Activated CD4-positive, alpha-beta T cell treated with anti-CD3 and anti-CD28 coated beads, Interleukin-10, Interleukin-2, amounts not matched to agents 100 ng/mL and 50 ng/mL, durations not matched to agents 16 hours and 8 hours (primary cell): ENCODE measurements at places on chromosomes 4 and X.

DNA sequence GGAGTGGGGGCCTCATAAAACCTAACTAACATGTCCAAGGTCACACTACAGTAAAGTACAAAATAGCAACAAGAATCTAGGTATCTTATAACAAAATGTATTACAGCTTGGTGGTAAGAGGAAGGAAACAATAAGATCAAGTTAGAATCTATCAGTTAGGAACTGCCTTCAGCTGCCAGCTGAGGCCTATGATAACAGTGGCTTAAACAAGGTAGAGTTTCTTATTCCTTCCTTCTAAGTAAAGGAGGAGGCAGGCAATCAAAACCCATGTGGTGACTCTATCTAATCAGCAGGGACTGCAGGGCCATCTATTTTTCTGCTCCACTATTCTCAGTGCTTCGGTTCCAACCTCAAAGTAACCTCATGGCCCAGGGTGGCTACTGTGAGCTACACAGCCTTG, 10.9 kb downstream of the SH3D19 start:
- DNase-seq: no peak

- DNase-seq: no peak
Observed at GRCh38 chrX:39144323-39144722, 343.1 kb downstream of the MID1IP1 start.

DNA sequence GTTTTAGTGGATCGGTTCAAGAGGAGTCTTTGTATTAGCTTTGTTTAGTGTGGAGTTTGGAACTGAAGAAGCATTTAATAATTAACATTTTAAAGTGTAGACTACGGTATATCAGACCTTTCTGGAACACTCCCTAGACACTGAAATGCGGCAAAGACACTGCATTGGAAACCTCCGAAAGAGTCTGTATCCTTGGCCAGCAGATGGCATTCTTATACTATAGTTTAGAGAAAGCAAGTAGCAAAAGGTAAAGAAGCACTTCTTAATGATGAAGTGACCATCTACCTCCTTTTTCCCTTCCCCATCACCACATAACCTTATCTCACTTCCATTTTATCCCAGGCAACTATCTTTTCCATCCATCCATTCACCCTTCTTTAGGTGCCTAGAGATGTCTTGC, 7.6 kb downstream of the FABP2 start:
- DNase-seq: peak; percentile 50

DNA sequence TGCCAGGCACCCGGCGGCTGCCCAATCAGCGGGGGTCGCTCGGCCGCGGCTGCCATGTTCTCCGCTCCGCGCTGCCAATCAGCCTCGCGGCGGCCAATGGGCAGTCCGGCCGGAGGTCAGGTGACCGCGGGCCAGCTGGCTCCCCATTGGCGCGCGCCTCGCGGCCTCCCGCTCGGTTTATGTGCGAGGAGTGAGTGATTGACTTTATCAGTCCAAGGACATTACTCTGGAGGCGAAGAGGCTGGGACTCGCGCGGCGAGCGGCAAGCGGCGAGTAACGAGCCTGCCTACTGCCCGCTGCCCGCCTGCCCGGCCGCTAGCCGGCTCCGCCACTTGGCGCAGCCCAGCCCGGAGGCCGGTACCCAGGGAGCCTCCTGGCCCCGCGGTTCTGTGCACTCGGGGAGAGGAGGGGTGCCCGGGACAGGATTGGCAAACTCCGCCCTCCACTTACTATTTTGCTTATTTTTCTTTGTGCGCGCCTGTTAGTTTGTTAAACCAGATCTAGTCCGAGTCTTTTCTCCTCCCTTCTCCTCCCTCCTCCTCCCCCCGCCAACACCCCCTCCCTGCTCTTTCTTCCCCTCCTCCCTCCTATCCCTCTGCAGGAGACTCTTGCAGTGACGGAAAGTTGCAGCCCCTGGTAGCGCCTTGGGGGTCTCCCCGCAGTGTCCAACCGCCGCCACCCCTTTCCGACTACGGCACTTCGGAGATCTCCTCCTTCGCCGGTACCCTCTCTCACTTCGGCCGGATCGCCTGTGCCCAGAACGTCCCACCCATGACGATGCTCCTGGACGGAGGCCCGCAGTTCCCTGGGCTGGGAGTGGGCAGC, at the start of gene ZIC3:
TSS of gene ZIC3 (plus strand) at position 207 of the 825 bp plus-strand sequence. CDS start at position 772, 565 bp downstream.
- DNase-seq: peak; percentile 10

DNA sequence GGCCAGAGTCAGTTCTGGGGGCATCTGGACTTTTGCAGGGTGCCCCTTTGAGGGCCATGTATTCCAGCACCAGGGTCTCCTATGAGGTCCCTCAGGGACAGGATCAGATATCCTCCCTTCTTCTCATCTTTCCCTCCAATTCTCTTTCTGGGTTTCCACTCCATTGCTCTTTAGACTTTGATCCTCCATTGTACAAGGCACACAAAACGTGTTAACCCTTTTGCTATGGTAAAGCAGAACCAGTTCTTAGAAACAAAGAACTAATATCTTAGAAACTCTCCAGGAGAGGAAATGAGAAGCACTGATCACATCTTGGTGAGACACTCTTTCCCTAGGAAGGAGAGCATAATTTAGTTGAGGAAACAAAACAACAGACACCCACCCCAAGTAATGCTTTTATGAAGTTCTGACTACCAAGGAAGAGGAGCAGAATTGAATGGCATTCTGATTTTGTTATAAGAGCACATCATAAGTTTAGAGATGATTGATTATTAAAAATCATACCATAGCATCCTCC, 200.7 kb upstream of the NPY2R start:
- DNase-seq: no peak

DNA sequence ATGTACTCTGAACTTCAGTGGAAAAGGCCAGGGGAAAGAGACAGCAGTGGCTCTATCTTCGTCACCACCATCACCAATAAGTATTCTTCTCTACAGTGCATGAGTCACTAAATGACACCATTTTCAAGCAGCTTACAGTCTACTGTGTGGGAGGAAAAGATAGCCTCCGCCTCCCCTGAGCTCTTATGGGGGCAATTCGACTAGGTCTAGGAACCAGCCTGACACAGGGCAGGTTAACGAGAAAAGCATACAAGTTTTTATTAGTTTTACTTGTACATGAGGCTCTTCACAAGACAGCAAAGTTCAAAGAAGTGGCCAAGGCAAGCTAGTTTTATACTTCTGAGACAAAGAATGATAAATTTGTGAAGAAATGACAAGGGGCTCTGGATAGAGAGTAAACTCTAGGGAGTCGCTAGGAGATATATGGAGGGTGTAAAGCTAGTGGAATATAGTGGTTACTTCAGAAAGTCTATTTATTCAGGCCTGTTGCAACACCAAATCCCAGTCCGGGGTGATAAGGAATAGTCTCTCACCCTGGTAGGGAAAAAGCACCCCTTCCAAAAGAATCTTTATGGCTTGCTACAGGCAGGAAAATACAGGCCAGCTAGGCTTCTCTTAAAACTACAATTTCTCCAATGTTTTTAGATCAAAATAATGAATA, 49.7 kb downstream of the SCD5 start:
- no peak for DNase-seq

GRCh38 chr4:41334182-41334581, 77.5 kb downstream of the UCHL1 start:
- DNase-seq: no peak

- no peak for DNase-seq
Observed at GRCh38 chr4:19575924-19576323, 675.8 kb upstream of the SLIT2 start.

DNA sequence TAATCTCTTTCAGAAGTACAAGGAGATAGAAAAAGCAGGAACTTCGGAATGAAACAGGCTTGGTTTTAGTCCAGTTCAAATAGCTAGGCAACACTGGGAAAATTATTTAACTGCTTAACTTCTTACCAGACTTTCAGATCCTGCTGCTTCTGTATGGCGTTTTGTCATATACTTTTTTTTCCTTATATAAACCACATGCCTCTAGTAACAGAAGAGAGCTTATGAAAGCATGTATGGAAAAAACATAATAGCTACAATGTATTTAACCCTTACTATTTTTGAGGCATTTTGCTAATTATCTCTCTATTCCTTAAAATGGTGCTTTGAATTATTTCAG, 439.6 kb downstream of the INPP4B start:
- no peak for DNase-seq

DNA sequence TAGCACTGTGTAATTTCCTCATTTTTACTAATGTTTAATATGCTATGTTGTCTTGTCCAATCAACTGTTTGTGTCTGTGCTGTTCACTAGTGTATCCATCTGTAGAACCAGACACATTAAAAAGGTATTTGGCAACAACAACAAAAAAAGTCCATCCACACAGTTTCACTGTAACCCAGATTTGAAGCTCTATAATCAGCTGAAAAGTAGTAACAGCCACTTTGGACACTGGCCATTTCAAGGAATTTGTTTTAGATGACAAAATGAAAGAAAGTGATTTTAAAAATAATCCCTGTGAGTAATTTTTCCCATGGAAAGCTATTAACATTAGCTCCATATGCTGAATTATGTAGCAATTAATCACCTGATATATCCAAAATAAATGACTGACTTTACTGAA, 2.2 kb upstream of the FBXL5 start:
- no peak for DNase-seq

- no peak for DNase-seq
Observed at GRCh38 chr4:581753-582361, 5.8 kb upstream of the TMEM271 start.

DNA sequence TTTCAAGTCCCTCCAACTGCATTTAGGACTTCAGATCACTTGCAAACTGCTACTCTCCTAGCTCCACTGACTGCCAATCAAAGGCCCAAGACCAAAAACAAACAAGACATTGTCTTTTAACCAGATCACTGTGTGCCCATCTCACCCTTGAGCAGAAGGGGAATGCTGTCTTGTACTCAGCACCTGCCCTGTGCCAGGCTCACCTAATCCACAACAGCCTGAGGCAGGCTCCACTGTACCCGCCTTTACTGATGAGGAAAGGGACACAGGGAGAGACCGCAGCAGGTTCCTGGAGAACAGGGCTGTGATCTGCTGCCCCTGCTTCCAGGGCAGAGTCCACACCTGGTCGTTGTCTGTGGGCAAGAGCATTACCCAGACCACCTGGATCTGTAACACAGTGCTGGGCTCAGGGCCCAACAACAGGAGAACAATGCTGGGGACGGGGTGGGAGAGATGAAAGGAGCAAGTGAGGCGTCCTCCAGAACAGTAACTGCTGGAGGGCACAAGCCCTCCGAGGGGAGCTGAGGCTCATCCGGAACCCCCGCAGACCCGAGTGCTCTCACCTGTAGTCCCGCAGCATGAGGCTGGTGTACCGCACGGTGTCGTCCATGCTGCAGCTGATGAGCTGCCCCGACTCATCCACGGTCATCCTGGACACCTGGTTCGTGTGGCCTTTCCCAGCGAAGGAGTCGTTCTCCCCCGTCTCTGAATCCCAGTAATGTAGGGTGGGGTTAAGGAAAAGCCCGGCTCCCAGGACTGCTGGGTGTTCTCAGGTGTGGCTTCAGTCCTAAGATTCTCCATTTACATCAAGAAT, 33.9 kb downstream of the WDR1 start:
- no peak for DNase-seq

DNA sequence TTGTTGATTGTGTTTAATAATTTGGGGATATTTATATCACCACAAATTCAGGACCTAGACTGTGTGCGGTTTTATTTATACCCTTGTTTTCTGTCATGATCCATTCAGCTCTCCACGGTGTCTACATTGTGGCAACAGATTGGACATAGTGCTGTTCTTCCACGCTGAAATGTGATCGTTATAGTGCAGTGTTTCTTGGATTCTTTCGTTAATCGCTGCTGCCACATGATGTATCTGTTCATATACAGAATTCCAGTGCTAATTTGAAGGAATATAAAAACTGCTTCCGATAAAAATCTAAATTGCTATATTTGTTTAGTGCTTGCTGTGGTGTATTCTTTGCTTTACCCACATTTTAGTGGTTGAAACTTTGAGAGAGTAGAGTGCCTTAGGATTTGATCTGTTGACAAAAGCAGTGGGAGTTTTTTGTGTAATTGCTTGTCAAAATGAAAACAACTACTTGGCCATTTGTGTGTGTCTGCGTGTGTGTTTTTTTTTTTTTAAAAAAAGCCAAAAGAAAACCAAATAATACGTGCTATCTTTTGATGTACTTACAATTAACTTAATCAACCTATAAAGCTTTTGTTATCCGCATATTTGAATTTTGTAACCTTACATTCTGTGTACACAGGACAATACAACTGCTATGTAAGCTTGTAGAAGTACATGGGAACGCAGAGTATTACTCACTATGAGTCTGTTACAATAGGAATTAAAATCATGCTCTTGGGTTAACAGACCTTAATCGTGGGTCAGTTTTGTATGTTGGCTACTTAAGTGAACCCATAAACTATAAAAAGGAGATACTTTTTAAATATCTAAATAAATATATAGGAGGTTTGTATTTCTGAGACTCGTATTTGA, 353.3 kb downstream of the ARHGAP24 start:
- no peak for DNase-seq

GRCh38 chr4:155944516-155944915, 9.2 kb downstream of the CTSO start:
- DNase-seq: no peak

GRCh38 chrX:20664131-20664530, 397.4 kb upstream of the RPS6KA3 start:
- no peak for DNase-seq

- DNase-seq: no peak
Observed at GRCh38 chr4:82610041-82610440, 48.3 kb upstream of the TMEM150C start.

- no peak for DNase-seq
Observed at GRCh38 chr4:66016240-66016639, 346.0 kb upstream of the EPHA5 start.

- DNase-seq: no peak
Observed at GRCh38 chr4:106809076-106809475, 227.0 kb downstream of the DKK2 start.

DNA sequence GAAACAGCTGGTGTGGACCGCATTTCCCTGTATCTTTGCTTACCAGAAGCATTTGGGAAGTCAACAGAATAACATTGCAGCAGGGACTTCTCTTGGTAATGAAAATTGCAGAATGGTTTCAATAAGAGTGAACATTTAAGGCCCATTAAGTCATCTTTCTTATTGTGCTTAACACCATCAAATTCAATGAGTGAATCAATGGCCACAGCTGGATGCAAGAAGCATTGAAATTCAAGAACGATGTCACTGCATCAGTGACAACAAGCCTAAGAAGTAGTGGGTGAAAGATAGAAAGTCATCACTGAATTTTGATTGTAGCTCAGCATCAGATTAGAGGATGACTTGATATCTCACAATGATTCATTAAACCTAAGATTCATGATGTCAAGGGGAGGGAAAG, 93.9 kb upstream of the GPM6A start:
- no peak for DNase-seq

GRCh38 chr4:33841120-33841519, 2403.2 kb downstream of the ARAP2 start:
- DNase-seq: no peak

DNA sequence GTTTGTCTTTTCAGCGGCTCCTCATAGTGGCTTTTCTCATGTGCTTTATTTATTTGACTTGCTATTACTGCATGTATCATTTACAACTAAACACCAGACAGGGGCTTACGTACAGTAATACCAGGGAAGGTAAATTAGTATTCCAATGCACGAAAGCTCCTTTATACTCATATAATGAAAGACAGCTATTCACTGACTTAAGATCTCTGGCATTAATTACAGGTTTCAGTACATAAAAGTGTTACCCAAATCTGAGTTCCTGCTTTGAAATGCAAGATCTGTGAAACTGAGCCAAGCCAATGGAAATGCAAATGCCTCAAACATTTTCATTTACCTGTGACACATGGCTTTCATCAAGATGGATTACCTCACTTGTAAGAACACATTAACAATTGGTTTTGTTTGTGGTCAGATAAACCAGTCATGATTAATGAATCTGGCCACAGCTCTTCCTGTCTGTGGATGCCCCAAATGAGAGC, 107.2 kb downstream of the ANAPC4 start:
- DNase-seq: peak; percentile 34
